ENCODE measurements at places on chromosomes 2 and 18.

DNA sequence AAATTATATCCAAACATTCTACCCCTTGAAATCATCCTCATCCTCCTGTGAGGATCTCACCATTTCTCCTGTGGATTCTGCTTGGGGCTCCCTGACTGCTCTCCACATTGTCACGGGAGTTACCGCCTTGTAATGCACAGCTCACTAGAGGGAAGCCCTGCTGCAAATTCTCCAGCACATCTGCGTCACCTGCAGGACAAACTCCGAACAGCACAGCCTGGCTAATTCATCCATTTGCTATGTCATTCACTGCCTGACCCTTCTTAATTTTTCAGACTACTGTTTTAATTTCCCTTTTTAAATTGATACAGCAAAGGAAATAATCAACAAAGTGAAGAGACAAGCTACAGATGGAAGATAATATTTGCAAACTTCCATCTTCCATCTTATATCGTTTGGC, 627.4 kb downstream of the FBXO15 start:
- no peak for DNase-seq

DNA sequence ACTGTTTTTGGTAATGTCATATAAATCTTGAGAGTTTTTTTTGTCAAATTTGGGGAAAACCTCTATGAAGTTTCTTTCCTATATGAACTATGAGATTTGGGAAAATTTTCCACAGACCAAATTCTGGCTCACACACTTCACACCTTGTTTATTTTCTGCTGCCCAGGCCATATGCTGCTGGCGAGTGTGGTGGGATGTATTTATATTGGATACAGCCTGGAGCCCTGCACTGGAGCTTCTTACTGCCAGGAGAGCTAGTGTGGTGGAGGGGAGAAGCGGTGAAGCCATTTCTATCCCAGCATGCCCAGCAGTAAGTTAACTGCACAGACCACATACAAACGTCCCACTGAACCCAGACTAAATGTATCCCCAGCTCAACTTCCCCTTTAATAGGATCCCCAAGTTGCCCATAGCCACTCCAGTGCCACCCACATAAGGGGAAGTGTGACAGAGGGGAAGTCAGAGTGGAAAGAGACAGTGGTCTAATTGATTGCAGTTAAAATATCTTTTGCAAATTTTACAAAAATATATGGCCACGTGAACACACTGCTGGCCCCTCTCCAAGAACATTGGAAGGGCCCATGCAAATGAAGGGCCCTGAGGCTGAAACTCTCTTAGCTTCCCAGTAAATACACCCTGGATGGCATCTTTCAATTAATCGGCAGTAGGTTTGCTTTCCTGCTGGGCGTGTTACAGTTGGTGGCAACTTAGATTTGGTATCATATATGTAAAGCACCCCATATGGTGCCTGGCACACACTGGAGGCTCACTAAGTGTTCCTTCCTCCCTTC, 146.6 kb upstream of the ITGA6 start:
- DNase-seq: no peak

- no peak for DNase-seq
Measured at GRCh38 chr2:110860630-110861029, 128.3 kb downstream of the ACOXL start.

DNA sequence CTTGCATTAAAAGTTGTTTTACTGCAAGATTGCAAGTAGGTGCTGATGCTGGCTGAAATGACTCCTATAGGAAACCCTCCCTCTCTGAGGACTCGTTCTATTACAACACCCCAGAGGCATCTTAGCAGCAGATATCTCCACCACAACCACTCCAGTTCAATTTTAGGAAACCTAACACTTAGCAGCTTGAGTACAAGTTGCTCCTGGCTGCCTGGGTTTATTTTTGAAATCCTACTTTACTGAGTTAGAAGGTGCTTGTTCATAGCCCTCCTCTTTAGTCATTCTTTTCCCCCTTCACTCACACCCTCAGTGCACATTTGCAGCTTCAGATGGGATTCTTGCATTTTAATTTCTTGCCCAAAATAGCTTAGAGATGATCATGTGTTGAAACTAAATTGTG, 111.5 kb downstream of the MTCL1 start:
- DNase-seq: no peak

GRCh38 chr2:44840503-44840850, 101.0 kb upstream of the SIX3 start:
- DNase-seq: no peak

DNA sequence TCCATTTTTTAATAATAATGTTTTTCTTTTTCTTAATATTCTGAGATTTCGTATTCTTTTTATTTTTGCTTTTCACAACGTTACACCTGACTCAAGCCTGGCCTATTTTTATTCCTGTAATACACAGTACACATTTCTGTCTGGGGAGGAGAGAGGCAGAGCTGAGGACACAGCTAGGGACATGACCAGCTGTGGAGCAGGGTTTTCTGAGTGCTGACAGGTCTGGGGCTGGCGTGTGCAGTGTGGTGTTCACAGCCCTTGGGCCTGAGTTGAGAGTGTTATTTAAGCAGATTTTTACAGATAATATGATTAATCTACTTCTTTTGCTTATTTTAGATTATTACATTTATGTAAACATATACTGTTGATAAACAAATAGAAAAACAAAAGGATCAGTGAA, 55.9 kb downstream of the ZAP70 start:
- DNase-seq: no peak

DNA sequence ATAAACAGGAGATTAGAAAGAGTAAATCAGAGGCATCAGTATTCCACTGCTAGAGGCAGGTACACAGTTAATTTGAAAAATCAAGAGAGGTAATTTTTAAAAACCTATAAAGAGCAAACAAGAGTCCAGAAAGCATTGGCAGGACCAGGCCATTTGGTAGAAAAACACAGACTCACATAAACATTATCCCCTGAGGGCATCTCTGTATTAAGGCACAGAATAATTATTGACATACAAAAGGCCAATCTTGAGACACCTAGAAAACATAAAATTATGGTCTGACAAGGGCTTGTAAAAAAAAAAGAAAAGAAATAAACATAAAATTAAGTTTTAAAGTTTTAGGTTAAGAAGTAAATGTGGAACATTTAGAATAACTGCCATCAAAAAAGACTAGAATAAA, 120.6 kb downstream of the OSBPL1A start:
- no peak for DNase-seq

DNA sequence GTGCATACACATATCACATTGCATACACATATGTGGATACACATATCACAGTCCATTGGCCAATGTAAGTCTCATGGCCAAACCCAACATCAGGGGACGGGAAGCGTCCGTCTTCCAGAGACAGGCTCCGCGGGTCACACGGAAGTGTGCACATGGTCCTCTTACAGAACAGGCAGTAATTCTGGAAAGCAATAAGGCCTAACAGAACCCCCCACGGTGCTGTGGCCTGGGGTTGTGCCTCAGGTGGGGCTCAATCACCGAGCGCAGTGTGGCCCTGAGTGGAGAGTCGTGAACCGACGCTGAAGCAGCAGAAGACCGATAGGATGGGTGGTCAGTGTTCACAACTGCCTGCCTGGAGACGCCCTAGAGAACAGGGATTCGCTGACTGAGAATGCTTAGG, 857.3 kb downstream of the GALR1 start:
- DNase-seq: no peak

DNA sequence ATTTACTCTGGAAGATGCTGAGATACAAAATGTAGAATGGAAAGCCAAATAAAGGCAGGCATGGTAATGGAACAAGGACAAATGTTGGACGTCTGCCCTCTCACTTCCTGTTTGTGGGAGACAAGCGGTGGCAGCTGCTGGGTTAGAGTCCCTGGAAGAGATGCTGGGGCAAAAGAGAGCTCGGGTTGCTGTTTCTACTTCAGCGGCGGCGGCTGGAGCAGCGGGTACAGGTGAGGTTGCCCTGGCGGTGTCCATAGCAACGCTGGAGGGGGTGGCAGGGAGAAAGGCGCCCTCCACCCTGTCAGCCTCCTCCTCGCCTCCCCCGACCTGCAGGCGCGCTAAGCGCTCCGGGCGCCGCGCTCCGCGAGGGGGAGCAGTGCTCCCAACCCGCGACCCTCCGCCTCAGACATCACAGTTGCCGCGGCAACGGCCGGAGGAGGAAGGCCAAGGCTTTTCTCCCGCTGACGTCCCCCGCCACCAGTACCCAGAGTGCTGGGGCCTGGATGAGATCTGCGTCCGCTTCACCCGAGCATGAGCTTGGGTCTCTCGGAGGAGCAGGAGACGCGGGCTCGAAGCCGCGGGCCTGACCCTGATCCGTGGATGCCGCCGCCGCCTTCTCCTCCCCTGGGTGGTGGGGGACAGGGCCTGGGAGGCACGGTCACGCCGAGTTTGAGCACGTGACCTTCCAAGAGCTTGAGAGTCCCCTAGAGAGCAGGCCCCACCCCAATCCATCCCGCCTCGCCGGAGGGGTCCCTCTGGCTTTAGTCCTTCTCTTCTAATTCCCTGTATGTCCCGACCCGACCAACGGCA, 65.6 kb downstream of the NOL4 start:
- DNase-seq: no peak

- DNase-seq: no peak
Measured at GRCh38 chr2:235921508-235922191, 246.5 kb downstream of the GBX2 start.

- DNase-seq: no peak
Measured at GRCh38 chr18:55380589-55380988, 207.4 kb downstream of the TCF4 start.

DNA sequence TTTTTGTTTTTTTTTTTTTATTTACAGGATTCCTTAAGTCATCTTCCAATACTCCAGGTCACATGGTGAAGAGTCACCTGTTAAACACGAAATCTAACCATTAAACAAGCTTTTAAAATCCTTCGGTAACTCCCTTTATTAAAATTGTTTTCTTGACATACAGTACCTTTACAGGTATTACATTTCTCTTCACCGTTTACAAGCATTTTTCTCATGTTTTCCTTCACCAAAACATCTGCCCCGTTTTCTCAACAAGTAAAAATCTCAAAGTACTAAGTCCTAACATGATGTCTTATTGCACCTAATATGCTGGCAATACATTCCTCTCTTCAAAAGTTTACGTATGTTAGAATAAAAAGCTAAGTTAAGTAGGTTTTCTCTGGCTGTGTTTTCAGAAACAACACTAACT, 1.1 kb downstream of the PUM2 start:
- no peak for DNase-seq

- DNase-seq: no peak
Measured at GRCh38 chr2:74571058-74571457, 16.5 kb downstream of the DOK1 start.

DNA sequence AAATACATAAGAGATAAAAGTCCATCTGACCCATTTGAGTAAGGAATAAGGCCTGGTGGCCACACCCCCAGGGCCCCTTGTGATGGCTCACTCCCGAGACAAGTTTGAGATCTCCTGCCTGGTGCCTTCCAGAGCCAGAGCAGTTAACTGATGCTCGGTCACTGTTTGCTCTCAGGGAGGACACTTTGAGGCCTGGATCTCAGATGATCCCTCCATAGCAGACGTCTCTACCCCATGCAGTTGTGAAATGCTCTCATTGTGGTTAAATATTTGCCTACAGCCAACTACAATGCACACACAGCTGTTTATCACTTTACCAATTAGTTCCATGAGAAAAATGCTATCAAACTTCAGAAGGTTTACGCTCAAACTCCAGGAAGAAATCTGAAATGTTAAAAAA, 12.3 kb downstream of the GYPC start:
- no peak for DNase-seq

DNA sequence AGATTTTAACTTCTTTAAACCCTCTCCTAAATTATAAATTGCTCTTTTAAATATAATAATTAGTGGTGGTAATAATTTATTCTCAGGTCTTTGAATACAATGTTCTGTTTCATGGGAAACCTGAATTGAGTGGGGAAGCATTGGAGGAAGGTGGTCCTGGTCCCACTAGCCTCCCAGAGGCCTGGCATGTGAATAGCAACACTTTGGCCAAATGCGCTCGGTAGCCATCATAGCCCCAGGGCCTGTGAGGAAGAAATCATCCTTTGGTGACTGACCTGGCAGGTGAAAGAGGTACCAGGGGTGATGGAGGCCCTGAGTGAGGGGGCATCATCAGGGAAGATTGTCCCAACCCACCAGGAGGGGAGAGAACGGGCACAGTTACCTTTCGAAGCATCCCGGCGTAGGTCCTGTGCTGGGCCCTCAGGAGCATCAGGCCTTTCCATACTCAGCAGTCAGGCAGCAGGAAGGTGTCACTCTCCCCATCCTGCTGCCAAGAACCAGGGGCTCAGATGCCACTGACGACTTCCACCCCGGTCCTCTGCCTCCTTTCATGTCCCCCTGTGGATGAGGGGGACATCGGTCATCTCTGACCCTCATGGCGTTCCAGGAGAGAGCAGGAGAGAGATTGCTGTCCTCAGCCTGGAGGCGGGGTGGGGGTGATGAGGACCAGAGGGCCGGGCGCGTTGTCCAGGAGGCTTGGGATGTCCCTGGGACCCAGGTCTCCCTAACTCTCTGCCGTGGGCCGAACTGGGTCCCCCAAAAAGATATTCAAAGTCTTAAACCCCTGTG, 78.6 kb upstream of the HPCAL1 start:
- no peak for DNase-seq

- DNase-seq: no peak
Measured at GRCh38 chr2:32418778-32419177, 62.0 kb downstream of the BIRC6 start.

- DNase-seq: no peak
Measured at GRCh38 chr2:176704282-176704858, 435.1 kb downstream of the MTX2 start.

GRCh38 chr18:69400976-69401225, 213 bp downstream of the DOK6 start:
- no peak for DNase-seq

GRCh38 chr18:13103366-13103765, 112.2 kb downstream of the CEP192 start:
- DNase-seq: no peak
